ENCODE measurements at places on chromosomes 12 and 14.
A peak's percentile ranks its signal among the peaks of the same experiment; 100 is the strongest.

GRCh38 chr14:80762641-80763228, 178.8 kb downstream of the CEP128 start:
- DNase-seq, result no peak

GRCh38 chr12:111826992-111827391, 15.0 kb upstream of the MAPKAPK5 start:
- DNase-seq, result no peak

- no peak for DNase-seq
These were observed 30.6 kb upstream of the GALNT9 start for GRCh38 chr12:132359971-132360370.

DNA sequence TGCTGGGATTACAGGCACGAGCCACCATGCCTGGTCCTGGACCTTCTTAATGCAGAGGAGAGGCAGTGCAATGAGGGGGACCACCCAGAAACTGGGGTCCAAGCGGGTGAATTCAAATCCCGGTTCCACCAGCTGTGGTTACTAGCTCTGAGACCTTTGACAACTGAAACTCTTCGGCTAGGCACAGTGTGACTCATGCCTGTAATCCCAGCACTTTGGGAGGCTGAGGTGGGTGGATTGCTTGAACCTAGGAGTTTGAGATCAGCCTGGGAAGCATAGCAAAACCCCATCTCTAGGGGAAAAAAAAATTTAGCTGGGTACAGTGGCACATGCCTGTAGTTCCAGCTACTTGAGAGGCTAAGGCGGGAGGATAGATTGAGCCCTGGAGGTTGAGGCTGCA, 5.0 kb upstream of the CD4 start:
- DNase-seq, result no peak

- DNase-seq, result no peak
These were observed 114.3 kb upstream of the PCED1B start for GRCh38 chr12:46965137-46965536.

DNA sequence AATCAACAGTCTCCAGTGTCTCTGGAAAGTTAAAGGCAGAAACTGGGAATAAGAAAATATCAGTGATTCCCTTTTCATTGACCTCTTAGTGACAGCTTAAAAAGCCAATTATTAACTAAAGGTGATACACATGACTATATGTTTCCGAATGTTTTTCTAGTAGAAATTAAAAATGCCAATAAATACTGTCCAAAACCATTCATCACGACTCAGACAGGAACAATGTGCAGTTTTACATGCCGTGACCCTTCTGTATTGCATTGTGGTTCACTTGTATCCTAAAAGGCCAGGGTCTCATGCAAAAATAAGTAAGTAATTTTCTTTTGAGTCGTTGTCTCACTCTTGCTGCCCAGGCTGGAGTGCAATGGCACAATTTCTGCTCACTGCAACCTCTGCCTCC, 105.9 kb upstream of the TTC7B start:
- DNase-seq, result no peak

DNA sequence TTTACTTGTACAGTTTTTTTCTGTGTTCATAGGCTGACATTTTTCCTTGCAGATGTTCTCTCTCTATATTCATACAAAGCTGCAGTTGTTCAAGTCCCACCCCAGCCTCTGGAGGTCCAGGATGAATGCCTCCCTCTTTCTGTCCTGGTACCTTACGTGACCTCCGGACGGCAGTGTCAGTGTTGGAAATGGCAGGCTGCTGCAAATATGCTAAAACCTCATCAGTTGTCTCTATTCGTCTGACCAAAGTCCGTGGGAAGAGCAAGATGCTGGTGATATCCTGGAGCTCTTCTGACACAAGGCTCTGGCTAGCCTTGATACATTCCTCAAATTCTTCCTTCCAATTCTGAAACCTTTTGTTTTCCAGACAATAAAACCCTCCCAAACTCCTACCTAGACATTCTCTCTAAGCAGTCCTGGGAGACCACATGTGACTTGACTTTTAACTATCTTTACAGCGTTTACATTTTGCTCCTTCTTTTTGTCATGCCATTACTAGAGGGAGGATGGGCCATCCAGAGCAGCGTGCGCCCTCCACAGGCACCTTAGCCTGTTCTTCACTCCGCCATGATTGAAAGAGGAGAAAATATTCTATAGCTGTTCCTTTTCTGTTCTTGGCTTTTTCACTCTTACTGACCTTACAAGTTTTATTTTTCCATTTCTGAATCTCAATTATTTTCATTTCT, 143.6 kb downstream of the RGS6 start:
- DNase-seq, result no peak

GRCh38 chr12:108378926-108379325, 39.8 kb upstream of the CMKLR1 start:
- DNase-seq, result no peak

- no peak for DNase-seq
These were observed 1.7 kb downstream of the LMBR1L start for GRCh38 chr12:49108958-49109404.

- DNase-seq, result no peak
These were observed 33.5 kb downstream of the DAD1 start for GRCh38 chr14:22555384-22556011.

GRCh38 chr14:35696575-35696974, 112.5 kb downstream of the RALGAPA1 start:
- no peak for DNase-seq

- DNase-seq, result no peak
These were observed 138.2 kb downstream of the MON2 start for GRCh38 chr12:62604871-62605270.

GRCh38 chr14:100822532-100823296, 3.2 kb upstream of the MEG3 start:
- DNase-seq, result no peak

GRCh38 chr12:62351326-62351725, 91.1 kb downstream of the USP15 start:
- no peak for DNase-seq

GRCh38 chr14:34324363-34324795, 137.7 kb downstream of the SPTSSA start:
- peak; percentile 63 for DNase-seq

GRCh38 chr14:56138928-56139327, 20.7 kb downstream of the PELI2 start:
- DNase-seq, result no peak

GRCh38 chr14:95902273-95902826, 25.7 kb downstream of the TUNAR start:
- no peak for DNase-seq

DNA sequence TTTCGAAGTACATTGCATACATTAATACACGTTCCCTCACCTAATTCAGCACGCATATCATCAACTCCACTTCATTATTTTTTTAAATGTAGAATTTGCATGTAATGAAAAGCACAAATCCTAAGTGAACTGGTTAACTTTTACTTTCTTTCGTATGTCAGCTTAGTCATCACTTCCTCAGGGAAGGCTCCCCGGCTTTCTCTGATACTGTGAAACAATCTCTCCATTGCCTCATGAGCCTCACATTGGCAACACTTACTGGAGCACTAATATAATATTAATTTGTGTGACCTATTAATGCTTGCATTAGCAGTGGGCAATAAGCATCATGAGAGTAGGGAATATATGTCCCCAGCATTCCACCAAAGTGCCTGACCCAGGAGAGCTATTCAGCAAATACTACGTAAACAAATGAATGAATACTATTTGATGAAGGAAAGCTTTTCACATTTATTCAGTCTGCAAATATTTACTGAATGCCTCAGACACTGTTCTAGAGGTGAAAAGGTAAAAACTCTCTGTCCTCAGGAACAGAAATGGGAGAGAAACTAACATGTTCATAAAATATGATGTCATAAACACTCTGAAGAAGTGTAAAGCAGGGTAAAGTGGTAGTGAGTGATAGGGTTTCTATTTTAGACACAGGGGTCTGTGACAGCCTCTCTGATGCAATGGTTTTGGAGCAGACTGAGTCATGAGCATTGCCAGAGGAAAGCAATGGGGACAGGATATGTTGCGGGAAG, 327.5 kb upstream of the DIO2 start:
- no peak for DNase-seq

DNA sequence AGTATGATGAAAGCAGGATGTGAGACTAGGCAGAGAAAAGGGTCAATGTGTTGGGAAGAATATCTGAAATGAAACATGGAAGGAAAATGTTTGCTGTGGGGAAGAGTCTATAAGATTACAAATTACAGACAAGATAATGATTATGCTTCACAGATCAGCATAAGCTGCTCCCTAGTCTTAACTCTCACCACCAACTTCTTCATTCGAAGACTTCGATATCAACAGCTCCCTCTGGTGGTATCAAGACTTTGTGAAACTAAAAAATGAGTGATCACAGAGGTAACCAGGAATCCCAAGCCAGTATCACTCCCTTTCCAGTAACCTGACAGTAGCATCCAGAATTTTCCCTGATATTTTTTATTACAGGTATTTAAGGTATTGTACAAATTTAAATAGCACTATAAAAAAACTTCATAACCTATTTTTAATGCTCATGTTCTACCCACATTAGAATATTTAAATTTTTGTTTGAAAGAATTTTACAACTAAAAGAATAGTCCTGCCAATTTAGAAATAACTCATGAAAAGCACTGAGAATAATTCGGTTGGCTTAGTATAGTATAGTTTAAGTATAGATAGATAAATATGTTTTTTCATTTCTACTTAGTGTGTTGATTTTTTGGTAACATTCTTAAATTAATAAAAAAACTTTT, 84.4 kb downstream of the C2CD5 start:
- DNase-seq, result peak; percentile 29

GRCh38 chr12:47549258-47549657, 156.6 kb downstream of the RPAP3 start:
- DNase-seq, result no peak

DNA sequence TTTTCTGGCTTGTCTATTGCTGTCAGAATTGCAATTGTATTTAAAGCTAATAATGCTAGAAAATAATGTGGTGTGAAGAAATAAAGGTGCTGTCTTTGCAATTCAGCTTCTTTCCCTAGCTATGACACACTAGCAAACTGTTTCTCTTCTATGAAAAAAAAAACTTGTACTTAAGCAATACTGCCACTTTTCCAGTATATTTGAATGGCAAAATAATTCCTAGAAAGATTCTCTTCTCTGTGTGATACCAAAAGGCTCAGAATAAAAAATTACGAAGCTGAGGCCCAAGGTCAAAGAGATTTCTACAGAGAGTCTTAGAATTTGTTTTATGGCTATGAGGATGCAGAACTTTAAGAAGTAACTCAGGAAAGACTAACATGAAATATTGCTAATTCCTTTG, 235.5 kb downstream of the ADAMTS20 start:
- no peak for DNase-seq

DNA sequence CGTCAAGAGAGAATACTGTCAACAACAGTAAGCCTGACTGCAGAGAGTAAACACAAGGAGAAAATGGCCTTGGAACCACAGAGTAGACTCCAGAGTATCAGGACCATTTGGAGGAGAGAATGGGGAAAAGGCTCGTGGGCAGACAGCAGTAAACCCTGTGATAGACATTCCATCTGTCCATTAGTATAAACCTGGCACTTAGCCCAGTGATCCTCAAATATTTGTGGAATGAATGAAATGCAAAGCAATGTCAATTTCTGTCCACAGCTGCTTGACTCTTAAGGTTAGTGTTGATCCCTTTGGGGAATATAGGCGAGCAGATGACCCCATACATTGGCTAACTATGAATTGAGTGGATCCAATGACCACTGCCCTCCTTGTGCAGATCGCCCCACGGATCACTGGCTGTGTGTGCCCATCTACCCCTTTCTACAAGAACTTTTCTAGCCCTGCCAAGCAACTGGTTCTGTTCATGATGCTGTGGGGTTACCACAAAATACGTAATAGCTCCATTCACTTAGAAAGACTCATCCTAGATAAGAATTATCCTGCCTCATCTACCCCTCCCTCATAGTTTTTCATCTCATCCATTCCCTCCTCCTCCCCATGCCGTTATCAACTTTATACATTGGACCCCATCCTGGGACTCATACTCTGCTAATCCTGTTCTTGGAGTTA, 846.8 kb downstream of the NRXN3 start:
- no peak for DNase-seq

- no peak for DNase-seq
These were observed 5.2 kb upstream of the CNPY2 start for GRCh38 chr12:56321027-56321426.

DNA sequence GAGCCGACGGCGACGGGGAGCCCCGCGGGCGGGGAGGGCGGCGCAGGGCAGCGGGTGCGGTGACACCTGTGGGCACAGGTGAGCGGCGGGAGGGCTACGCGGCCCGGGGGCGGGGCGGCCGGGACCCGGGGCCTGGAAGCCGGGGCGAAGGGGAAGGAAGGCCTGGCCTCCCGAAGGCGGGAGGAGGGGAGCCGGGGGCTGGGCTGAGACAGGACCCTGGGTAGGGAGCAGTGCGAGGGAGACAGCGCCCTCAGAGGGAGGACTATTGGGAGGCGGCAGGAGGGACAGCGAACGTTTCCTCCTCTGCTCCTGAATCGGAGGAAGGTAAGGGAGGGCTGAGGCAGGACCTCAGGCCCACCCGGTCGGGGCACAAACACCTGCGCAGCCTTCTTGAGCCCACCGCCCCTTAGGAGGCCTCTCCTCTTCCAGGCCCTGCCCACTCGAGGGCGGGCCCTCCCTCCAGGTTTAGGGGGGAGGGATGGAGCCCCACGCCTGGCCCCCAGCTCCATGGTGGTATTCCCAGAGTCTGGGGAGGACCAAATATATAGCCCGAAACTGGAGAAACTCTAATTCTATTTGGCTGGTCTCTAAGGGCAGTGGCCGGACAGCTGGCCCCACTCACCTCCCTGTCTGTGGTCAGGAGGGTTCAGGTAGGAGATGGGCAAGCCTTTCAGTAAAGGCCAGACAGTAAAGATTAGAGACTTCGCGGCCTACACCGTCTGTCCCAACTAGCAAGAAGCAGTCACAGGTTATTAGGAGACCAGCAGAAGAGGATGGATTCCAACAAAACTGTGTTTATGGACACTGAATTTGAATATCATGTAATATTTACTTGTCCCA, 509 bp downstream of the PLEKHG6 start:
- DNase-seq, result no peak

- DNase-seq, result no peak
These were observed 18.6 kb downstream of the AMN1 start for GRCh38 chr12:31710021-31710818.

- no peak for DNase-seq
These were observed 78.5 kb downstream of the MYRFL start for GRCh38 chr12:69903548-69903947.

- DNase-seq, result no peak
These were observed 140.6 kb downstream of the ITPR2 start for GRCh38 chr12:26692407-26692806.

DNA sequence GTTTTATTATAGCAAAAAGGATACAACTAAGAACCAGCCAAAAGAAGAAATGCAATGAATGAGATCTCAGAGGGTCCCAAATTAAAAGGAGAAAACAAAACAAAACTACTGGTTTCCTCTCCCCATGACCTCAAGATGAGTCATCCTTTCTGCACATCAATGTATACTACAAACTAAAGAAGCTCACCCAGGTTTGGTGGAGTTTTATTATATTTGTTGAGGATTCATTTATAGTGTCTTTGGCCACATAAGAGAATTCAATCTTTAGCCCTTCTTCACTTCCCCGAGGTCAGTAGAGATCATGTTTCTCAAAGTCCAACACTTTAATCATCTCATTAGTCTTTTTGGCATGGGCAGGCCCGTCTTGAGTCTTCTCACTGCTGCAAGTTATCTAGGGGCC, 210.6 kb downstream of the SLC6A15 start:
- no peak for DNase-seq

Data from NCI-H1092 treated with DMSO at 0.1 percent for 48 hours (cell line).